ENCODE measurements at places on chromosomes 2 and 18.

DNA sequence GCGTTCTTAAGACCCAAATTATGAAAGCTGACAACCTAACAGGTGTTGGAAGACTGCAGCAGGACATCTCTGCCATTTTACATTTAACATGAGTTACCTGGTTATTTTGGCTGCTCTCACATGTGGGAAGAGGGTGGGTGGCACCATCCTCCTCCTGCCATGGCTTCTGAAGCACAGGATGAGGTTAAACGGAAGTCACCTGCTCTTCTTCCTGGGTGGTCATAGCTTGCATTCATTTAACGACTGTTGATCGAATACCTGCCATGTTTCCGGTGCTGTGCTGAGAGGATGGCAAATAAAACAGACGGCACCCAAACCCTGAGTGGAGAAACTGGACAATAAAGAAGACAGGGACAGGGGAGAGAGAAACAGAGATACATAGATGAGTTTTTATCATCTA, 118.0 kb downstream of the RHBDD1 start:
- no peak for DNase-seq

DNA sequence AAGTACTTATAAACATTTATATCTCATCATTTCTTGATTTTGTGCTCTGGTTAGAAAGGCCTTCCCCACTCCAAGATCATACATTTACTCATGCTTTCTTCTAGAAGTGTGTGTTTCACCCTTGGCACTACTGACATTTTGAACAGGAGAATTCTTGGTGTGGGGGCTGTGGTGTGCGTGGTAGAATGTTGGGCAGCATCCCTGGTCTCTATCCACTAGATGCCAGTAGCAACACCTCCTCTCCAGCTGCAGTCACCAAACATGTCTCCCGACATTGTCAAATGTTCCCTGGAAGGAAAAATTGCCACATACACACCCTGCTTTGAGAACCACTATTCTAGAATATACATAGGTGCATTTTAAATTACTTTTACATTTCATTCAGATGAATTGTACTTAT, 8.7 kb upstream of the TGIF1 start:
- peak; percentile 8 for DNase-seq

DNA sequence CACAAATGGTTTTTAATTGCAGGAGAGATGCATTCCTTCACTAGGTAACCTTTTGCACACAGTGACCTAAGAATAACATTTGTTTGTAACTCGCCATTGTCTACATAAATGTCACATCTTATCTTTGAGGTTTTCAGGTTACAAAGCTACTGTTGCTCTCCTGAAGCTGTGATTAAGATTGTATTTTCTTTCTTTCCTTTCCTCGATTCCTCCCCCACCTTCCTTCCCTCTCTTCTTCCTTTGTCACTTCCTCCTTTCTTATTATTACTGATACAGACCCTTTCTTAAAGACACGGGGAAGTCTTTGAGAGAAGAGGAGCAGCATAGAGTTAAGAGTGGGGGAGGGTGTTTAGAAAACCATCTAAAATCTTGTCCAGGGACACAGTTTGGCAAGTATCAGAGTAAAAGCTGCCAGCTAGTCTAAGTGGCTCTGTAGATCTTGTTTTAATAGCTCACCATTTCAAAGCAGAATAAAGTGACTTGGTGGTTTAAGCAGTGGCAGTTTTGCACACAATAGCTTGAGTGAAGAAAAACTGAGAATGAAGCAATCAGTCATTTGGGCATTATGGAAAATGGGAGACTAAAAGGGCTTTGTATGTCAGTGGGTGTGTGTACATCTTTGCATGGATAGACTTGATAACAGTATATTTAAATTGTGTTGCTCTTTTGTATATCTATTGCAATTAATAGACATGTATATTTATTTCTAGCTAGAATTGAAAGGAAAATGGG, 10.9 kb downstream of the CERS6 start:
- no peak for DNase-seq

DNA sequence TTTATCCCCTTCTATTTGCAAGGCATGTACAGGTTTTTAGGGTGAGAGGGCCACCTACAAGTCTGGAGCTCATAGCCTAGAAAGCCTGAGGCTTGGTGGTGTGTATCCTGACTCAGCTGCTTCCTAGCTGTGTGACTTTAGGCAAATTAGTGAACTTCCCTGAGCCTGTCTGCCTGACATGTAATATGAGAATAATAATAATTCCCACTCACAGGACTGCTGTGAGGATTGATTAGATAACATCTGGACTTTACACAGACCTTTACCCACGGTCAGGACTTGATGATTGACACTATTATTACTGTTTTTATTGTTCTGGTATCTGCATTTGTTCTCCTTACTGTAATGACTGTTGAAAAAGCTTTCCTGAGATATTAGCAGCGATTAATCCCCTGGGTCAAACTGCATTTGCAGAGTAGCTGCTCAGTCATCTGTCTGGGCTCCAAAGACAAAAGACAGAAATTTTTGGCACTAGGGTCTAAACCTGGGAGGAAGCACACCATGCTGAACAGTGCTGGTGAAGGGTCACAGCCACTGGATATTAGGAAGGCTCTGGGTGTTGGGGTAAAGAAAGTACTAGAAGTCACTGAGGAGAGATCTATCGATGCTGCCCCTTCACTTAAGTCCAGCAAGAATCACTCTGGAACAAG, 276.5 kb upstream of the FN1 start:
- DNase-seq = no peak

GRCh38 chr18:44232500-44232899, 448.2 kb upstream of the SETBP1 start:
- no peak for DNase-seq

DNA sequence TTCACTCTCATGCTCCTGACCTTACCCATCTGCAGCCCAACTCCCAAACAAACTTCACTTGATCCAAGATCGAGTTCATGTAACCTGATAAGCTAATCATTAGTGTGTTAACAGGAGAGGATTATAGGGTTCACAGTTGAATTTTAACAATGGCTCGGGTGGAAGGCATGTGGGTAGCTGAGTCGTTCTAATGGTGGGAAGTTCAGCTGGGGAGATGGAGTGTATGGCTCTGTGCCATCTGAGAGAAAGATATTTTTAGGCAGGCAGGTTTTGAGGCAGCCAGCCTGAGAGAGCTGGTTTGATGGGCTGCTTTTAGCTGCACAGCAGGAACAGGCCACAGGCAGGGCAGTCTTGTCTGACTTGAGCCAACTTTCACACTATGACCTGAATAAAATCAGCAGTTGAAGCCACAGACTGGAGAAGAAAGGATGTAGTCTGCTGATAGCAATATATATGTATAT, 17.7 kb upstream of the NFE2L2 start:
- no peak for DNase-seq

- DNase-seq = no peak
Observed at GRCh38 chr2:104091894-104092293, 762.0 kb upstream of the POU3F3 start.

DNA sequence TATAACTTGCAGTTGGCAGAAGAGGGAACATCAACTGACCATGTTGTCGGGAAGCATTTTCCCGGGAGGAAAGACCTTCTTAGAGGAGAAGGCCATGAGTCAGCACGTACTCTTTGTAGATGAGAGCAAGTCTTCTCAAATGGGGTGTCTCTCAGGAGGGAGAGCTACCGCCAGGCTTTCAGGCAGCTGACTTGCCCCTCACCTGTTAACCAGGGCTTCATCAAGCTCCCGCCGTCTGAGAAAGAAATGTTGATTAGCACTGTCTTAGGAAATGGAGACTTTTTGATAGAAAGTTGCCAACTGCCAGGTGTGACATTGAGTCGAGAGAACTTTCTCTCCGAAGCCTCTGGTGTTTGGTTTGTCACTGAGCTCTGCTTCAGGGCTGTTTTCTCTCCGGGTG, 196.1 kb downstream of the ZNF407 start:
- no peak for DNase-seq

DNA sequence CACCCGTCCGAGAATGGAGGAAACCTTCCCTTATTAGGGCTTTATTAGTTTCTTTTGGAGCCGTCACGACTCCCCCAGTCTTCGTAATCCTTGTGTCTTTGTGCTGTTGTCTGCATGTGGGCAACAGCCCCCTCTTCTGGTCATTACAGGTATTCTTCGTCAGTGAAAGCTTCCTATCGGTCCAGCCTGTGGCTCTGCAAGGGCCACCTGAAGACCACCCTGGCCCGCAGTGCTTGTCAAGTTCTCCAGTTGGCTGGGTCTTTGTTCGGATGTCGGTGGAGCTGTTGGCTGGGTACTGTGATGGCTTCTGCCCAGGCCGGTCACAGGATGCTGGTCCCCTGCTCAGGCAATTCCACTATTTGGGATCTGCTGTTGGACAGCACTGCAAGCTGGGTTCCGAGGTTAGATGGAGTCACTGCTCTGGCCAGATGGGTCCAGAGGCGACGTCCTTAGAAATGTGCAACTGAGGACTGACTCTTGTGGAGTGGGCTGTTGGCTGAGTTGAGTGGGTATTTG, 19.2 kb downstream of the E2F6 start:
- peak; percentile 70 for DNase-seq

GRCh38 chr2:120265006-120265405, 12.4 kb downstream of the RALB start:
- DNase-seq = no peak

- DNase-seq = no peak
Observed at GRCh38 chr18:22031611-22032010, 137.8 kb upstream of the GATA6 start.

GRCh38 chr2:188193230-188193629, 98.4 kb upstream of the GULP1 start:
- DNase-seq = no peak

DNA sequence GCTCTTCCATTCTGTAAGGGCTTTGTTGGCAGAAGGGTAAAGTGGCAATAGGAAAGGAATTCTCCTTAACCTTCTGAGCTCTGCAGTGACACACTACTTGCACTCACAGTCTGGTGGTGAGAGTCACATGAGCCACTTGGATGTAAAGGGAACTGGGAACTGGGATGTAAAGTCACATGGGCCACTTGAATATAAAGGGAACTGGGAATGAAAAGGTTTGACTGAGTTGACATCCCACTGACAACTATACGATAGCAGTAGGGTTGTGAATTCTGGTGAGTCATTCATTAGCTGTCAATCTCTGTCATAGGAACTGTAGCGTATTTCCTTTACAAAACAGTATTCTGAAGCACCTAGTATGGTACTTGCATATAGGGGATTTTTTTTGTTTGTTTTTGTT, 5.5 kb downstream of the RPE start:
- no peak for DNase-seq

GRCh38 chr18:28855524-28855923, 678.6 kb upstream of the CDH2 start:
- DNase-seq = no peak

DNA sequence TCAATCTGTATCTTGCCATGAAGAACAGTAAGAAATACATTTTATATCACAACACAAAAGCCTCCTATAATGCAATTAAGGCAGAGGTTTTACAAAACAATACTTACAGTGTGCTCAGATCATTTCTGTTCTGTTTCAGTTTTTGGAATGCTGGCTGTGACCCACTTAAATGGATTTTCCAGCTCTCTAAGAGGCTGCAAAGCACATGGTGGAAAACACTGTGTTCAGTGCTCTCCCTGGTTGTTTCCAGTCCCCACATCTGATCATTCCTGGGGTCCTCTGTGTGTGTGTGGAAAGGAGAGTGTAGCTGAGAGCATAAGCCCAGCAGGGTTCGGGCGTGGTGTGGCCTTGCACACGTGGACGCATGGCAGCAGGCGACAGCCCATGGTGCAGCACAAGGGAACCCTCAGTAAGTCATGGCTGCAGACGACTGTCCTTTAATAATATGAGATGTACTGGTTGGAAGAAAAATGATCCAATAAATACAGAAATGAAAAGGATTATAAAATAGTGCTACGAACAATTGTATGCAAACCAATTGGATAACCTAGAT, 95.6 kb downstream of the FAM210A start:
- DNase-seq = no peak
